ENCODE measurements at places on chromosomes 11 and 22. TPM values are rescaled to one million over a fixed set of nuclear protein-coding genes. Genes with fewer than 3 reads are reported as not detected.

The GRIA4 gene
- not detected for total RNA-seq

The PKNOX2 gene
- not detected for total RNA-seq

The SESN3 gene
- 41.1 TPM for total RNA-seq

The GGTLC2 gene
- not detected for total RNA-seq

The NXPE1 gene
- total RNA-seq: not detected

The BARX2 gene
- total RNA-seq: not detected

The POU2AF3 gene
- 0.26 TPM for total RNA-seq

The TYR gene
- total RNA-seq: not detected

The DRAP1 gene
- 62.4 TPM for total RNA-seq

The DBX1 gene
- total RNA-seq: not detected

The RAB39A gene
- not detected for total RNA-seq

The BIRC3 gene
- 2.0 TPM for total RNA-seq

The IRAG1 gene
- not detected for total RNA-seq

DNA sequence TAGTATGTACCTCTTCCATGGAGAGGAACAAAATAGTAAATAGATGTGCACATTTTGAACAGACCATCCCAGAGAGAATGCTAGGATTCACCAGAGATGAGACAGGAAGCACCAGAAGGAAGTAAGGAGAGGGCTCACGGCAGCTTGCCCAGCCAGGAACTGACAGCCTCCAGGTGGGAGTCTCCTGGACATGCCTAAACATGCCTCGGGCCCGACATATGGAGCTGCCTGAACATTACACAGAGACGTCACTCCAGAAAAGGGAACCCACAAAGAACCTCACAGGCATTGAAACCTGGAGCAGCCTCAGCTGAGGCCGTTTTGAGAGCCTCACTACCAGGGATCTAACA is 67.4 kb downstream of the BRD1 start:
- no peak for DNase-seq

DNA sequence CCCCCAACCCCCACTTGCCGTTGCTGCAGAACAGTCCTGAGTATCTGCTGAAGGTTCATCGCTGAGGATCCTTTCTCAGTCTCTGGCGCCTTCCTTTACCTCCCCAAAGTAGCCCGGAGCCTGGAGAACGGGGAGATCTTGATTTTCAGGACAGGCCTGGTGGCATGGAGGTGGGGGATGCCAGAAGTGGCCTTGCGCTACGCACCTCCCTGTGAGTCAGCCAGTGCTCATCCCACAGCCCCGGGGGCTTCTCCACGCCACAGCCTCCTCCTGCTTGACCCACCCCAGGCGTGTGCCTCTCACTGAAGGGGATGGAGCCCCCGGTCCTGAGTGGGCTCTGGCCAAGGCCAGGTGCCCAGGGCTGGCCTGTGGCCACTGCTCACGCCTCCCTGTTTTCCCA is 339.6 kb downstream of the TBC1D22A start:
- DNase-seq: no peak

- DNase-seq: no peak
These were observed 377 bp upstream of the CCDC188 start for GRCh38 chr22:20151276-20151588.

GRCh38 chr22:45891021-45891421 is 85.9 kb downstream of the WNT7B start:
- DNase-seq: no peak

DNA sequence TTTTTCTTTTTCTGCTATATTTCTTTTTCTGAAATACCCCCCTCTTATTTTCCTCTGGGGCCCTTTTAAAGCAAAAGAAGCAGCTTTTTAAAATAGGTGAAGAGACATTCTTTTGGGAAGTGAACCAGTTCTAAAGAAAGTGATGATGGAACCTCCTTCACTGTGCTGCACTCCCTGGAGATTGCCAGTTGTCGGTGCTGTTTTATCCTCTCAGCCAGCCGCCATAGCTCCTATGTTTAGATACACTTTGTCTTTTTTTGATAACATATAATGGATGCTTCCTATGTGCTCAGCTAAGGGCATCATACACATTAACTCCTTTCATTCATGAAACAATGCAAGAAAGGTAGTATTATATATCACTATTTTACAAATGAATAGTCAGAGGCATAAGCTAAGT is 14.0 kb downstream of the CFAP300 start:
- DNase-seq: no peak

GRCh38 chr11:3134651-3135480 is 30.2 kb downstream of the OSBPL5 start:
- no peak for DNase-seq

- no peak for DNase-seq
These were observed 35.6 kb downstream of the PC start for GRCh38 chr11:66922551-66922950.

DNA sequence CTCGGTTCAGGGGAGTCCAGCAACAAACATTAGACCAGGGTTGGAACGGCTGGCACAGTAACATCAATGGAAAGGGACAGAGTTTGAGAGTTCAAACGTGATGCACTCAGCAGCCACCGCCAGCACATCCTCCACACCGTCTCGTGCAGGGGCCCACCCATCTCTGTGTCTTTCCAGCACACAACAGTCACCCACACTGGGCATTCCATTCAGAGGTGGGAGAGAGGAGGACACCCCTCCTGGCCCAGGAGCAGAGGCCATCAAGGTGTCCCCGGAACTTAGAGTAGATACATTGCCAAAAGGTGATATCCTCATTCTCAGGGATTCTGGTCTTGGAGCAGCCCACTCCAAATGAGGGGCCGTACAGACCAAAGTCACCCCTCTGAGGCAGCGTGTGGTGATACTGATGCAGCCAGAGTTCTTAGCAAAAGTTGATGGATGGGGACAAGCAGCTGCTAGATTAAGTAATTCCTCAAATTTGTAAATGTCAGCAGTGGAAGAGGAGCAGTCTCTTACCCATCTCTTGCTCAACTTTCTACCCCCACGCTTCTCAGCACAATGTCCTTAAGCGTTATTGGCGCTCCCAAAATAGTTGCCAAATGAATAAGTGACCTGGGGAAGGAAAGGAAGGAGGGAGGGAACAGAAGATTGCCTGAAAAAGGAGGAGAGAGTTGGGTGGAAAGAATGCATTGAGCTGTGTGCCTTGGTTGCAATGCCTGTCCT is 5.5 kb downstream of the SNAP29 start:
- DNase-seq: no peak

GRCh38 chr22:44523981-44524759 is 26.1 kb upstream of the RTL6 start:
- DNase-seq: no peak

DNA sequence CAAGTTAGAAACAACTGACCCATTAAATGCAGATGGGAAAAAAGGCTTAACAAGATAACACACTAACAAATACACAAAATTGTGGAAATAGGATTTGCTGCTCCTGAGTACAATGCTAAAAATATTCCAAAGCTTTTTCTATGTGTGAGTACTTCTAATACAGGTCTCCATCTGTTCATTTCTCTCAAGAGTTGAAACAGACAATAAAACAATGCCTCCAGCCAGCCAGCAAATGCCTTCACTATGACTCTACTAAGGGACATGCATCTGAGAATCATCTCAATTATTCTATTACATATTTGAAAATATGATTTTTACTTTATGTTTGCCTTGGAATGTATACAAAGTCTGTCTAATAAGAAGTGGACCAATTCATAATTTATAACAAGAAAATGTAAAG is 119.0 kb downstream of the CADM1 start:
- no peak for DNase-seq

- DNase-seq: no peak
These were observed 64.2 kb downstream of the SLC36A4 start for GRCh38 chr11:93133488-93134109.

DNA sequence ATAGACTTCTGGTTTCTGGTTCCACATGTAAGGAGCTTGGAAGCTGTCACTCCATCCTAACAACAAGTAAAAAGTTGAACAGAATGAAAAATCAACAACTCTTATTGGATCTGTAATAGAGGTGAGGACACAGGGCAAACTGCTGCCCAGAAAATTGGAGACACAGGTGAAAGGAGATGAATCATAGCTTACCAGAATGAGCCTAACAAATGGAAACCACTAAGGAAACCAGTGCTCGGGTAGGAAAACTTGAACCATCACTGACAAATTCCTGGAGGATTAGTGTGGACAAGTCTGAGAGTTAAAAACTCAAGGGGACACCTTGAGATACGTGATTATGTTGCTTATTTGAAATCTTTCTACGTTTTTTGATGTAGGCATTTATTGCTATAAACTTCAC is 52.1 kb downstream of the GDPD4 start:
- no peak for DNase-seq
